RPMI7951 (cell line): ENCODE measurements at places on chromosomes 4 and X. TPM values are rescaled to one million over a fixed set of nuclear protein-coding genes. Genes with fewer than 3 reads are reported as not detected.

DNA sequence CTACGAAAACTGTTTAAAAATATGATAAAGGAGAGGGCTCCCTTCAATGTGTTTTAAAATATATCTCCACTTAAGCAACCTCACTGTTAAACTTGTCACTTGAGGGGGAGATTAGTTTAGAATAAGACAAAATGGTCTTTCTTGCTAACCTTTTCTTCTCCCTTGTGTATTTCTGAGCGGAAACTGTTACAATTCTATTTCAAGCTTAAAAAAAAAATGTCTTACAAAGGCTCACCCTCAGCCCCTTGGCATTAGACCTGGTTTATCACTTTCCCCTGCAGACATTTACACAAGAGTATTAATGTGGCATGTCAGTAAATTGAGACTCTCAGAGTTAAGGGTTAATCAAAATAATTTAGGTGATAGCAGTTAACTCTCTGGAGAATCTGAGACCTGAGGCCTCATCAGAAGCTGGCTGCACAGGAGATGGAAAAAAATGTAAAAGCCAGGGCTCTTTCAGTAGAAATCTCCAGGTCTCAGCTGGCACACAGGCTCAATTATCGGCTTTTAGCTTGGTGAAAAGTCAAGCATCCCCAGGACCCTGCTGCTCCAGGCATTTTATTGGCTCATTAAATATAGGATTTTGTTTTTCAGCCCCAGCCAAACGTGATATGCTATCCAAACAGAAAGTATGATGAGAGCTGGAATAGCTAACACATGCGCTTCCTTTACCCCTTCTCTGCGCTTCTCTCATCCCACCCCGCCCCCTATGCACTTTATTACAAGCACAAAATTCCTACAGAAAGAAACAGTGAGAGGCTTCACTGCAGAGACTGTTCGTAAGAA is 130.5 kb downstream of the PPA2 start:
- DNase-seq: no peak

DNA sequence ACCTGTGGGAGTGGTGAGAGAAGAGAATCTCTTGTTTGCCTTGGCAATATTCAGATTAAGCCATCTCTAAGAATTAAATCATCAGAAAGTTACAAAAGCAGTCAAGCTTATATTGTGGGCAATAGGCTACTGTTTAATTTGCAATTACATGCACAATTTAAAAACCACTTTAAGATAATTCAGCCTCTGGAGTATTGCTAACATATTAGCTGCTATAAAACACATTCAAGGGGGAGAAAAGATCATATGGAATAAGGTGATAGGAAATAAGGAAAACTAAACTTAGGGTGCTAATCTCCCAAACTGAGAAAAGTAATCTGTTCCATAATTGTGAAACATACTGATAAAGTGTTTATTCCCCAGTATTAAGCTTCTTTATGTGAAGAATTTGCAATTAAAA is 103.9 kb downstream of the ARAP2 start:
- DNase-seq: no peak

Gene PLAC8
- 0.39 and 0.96 TPM in 2 replicates for total RNA-seq

GRCh38 chr4:112808001-112808400 is 171.1 kb downstream of the LARP7 start:
- no peak for DNase-seq

Gene ADH4
- not detected in 2 replicates for total RNA-seq

- DNase-seq: no peak
These were observed 21.7 kb downstream of the UGDH start for GRCh38 chr4:39505581-39505980.

Gene RNF128
- total RNA-seq: 5.0 and 5.5 TPM in 2 replicates

Gene ADAMTS3
- total RNA-seq: 0.36 and 0.68 TPM in 2 replicates

DNA sequence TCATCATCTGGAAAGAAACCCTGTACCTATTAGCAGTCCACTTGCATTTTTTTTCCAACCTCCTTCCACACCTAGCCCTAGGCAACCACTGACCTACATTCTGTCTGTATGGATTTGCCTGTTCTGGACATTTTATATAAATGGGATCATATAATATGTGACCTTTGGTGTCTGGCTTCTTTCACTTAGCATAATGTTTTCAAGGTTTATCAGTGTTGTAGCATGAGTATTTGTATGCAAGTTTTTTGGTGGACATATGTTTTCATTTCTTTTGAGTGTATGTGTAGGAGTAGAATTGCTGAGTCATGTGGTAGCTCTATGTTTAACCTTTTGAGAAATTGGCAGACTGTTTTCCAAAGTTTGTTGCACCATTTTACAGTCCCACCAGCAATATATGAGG is 198.6 kb downstream of the CEP135 start:
- DNase-seq: no peak

Gene TGIF2LX
- not detected in 2 replicates for total RNA-seq

DNA sequence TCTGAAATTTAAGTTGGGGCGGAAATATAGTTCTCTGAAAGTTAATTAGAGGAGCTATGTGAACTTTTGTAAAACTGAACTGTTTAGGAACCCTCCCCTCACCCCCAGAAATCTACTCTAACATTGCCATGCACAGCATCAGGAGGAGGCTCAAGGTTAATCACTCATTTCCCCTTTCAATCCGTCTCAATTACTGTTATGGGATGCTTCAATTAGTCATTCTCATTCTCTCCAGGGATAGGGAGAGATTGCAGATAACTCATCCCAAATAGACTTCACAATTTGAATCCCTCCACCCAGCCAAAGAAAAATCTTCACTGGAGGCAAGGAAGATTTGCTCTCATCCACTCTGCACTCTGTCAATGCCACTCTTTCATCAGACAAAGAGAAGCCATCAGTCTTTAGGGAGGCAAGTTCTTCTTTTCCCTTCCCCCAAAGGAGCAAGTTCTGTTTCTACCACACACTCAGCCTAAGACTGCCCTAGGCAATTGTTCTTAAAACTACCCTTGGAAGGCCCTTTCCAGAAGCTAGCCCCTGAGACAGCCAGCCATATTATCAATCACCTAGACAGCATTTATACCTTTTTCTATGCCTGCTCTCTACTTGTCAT is 140.4 kb downstream of the SLC10A7 start:
- peak; percentile 16 for DNase-seq

DNA sequence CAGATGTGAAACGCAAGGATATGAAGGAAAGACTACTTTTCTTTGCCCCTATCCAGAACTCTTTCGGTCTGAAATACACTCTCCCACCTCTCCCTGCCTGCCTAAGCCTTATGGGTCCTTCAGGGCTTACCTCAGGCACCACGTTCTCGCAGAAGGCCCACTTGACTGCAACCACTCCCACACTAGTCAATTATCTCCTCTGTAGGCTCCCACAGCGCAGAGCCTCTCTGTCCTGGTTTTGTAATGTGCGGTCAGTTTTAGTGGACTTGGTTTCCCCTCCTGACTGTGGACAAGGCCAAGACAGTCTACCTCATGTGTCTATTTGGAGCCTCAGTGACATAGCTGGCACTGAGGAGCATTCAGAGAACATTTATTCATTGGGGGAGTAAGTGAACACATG is 11.1 kb downstream of the CNGA2 start:
- DNase-seq: no peak

Gene TREX2
- not detected in 2 replicates for total RNA-seq

Gene SPACA5
- 0.78 TPM in 1 of 2 replicates, not detected in the other for total RNA-seq

- DNase-seq: peak; percentile 88
These were observed 46.1 kb upstream of the VEGFC start for GRCh38 chr4:176838601-176839433.

- peak; percentile 8 for DNase-seq
These were observed 10.0 kb upstream of the ELOVL6 start for GRCh38 chr4:110208419-110208818.

DNA sequence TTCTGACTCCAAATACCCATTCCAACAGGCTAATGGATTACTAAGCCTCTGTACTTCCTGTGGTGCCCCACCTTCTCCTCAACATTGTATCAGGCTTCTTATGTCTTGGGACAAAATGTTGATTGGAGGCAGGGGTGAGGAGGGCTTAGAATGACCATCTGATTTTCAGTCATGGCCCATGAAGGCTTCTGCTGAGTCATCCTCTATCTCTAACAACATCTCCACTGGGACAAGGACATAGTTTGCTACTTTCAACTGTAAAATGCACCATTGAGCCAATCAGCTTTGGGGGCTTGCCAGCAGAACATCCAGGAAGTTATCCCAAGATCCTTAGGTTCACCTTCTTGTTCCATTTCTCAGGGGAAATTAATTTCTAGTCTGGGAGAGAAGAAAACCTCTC is 29.5 kb downstream of the MAGEB17 start:
- DNase-seq: peak; percentile 46

GRCh38 chr4:34516524-34516923 is 1727.8 kb downstream of the ARAP2 start:
- DNase-seq: no peak
